Smooth muscle cell of the coronary artery (primary cell): ENCODE measurements at places on chromosomes 5 and 9. TPM values are rescaled to one million over a fixed set of nuclear protein-coding genes. Genes with fewer than 3 reads are reported as not detected.

Gene PRR16
- 3.7 and 8.9 TPM in 2 replicates for total RNA-seq

Gene TMC1
- 0.68 and 1.3 TPM in 2 replicates for total RNA-seq

Gene AGPAT2
- total RNA-seq, result 32.1 and 44.6 TPM in 2 replicates

Gene DNAH5
- total RNA-seq, result 0.12 and 0.15 TPM in 2 replicates

Gene ACER2
- 3.5 and 4.1 TPM in 2 replicates for total RNA-seq

Gene FSTL4
- total RNA-seq, result not detected in 2 replicates

Gene AQP7
- 1.6 TPM in 1 of 2 replicates, not detected in the other for total RNA-seq

Gene POU5F2
- 0.45 and 0.47 TPM in 2 replicates for total RNA-seq

Gene CXXC5
- total RNA-seq, result 45.1 and 75.6 TPM in 2 replicates

Gene IL9
- not detected in 2 replicates for total RNA-seq

Gene GPR150
- total RNA-seq, result 0.45 TPM in 1 of 2 replicates, not detected in the other

Gene IL5
- not detected in 2 replicates for total RNA-seq

Gene SLC46A2
- not detected in 2 replicates for total RNA-seq

Gene PFN3
- total RNA-seq, result not detected in 2 replicates

Gene ERCC8
- total RNA-seq, result 9.8 and 14.9 TPM in 2 replicates

Gene SPATA31D4
- total RNA-seq, result not detected in 2 replicates
